ENCODE measurements at places on chromosomes 4 and X.

GRCh38 chr4:139457318-139457717, 3.4 kb downstream of the RAB33B start:
- DNase-seq: no peak

DNA sequence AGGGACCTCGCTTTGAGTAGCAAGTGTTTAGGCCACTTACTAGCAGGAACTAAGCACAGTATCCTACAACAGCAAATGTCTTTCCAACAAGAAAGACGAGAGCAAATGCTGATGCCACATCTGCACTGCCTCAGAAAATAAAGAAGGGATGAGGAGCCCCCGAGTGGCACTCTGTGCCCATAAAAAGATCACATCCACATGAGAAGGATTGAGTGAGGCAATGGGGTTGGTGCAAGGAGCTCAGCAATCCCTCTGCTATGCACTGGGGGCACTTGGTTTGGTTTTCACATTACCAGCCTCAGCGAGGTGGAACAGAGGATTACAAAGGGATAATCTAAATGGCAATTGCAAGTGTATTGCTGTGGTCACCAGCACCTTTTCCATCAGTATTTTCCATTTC, 252.8 kb upstream of the SLC7A11 start:
- no peak for DNase-seq

DNA sequence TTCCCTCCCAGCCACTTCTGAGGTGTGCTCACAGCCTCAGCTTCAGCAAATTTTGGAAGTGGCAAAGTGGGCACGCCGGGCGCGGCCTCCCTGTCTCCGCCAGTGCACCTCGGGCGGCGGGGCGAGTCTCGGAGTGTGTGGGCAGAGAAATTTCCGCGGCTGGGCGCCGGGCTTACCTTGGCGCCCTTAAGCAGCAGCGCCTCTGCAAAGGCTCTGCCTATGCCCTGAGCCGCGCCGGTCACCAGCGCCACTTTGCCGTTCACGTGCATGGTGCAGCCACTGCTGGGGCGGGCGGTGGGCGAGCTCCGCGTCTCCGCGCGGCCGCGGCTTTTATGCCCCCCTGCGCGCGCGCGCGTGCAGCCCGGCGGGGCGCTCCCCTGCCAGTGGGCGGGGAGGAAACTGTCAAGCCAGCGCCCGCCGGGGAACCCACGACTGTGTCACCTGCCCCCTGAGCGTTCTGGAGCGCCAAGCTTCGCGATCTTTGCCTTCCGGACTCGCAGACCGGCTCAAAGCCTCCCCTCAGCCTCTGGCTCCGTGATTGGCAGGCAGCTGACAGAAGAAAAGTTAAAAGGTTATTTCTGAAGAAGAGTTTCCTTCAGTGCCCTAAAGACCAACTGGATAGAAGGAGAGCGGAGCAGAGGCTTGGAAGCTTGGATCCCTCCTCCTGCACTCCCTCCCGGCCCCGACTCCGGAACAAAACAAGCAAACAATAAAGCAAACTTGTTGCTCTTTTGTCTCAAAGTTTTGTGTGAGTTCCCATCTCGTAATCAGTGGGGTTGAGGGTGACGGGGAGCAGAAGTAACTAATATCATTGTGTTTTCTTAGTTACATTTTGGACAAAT, at the start of gene HPGD:
Gene HPGD, minus strand, starts transcription at position 306 of the 842 bp plus-strand sequence. Its CDS starts 37 bp downstream, at position 269.
- peak; percentile 77 for DNase-seq

DNA sequence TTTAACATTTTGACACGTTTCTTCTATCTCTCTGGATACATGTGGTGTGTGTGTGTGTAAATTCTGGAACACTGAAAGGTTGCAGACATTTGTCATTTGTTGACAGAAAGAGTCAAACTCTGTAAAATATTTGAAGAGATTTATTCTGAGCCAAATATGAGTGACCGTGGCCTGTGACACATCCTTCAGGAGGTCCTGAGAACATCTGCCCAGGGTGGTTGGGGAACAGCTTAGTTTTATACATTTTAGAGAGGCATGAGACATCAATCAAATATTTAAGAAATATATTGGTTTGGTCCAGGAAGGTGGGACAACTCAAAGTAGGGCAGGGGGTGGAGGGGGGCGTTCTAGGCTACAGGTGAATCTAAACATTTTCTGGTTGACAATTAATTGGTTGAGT, 40.7 kb upstream of the CD40LG start:
- DNase-seq: no peak

- DNase-seq: no peak
Observed at GRCh38 chr4:160717848-160718247, 1446.0 kb downstream of the FSTL5 start.

GRCh38 chr4:80360900-80361299, 25.4 kb downstream of the CFAP299 start:
- DNase-seq: no peak

All from CD4-positive, alpha-beta T cell treated with Interleukin-15 for 1 hour (primary cell).